ENCODE measurements at places on chromosomes 2 and 18. TPM values are rescaled to one million over a fixed set of nuclear protein-coding genes. Genes with fewer than 3 reads are reported as not detected.

DNA sequence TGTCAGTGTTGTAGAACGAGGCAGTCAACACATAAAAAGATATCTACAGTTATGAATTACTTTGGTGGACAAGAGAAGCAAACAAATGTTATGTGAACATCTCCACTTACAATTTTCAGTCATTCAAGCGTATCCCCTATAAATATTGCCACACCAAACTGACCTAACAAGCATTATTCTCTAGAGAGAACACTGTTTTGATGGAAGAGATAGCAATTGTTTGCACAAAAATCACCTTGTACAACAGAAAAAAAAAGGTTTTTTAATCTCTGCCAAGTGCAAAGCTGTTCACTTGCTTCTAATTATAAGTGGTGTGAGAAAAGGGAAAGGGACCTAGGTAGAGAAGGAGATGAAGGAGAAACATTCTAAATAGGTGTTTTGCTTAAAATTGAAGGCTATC is 33.8 kb downstream of the PID1 start:
- DNase-seq: no peak

DNA sequence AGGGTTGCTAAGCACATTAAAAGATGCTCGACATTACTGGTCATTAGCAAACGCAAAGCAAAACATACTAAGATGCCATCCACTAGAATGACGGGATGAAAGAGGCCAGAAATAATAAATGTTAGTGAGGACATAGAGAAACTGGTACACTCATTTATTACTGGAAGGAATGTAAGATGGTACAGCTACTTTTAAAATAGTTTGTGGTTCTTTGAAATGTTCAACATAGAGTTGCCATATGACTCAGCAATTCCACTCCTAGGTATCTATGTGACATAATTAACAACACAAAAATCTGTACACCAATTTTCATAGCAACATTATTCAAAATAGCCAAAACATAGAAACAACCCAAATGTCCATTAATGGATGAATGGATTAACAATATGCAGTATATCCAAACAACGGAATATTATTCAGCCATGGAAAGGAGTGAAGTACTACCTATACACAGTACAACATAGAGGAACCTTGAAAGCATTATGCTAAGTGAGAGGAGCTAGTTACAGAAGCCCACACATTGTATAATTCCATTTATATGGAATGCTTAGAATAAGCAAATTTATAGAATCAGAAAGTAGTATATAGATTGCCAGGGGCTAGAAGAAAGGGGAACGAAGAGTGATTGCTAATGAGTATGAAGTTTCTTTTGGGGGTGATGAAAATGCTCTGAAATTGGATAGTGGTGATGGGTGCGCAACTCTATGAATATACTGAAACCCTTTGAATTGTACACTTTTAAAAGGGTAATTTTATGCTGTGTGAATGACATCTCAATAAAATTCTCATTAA is 61.9 kb upstream of the IL1R1 start:
- no peak for DNase-seq

- no peak for DNase-seq
Measured at GRCh38 chr2:217398101-217398500, 538.2 kb upstream of the TNP1 start.

Gene SERPINB8
- 1.3 TPM for total RNA-seq

Gene CHRND
- not detected for total RNA-seq

- DNase-seq: no peak
Measured at GRCh38 chr2:159034713-159035112, 66.3 kb downstream of the TANC1 start.

DNA sequence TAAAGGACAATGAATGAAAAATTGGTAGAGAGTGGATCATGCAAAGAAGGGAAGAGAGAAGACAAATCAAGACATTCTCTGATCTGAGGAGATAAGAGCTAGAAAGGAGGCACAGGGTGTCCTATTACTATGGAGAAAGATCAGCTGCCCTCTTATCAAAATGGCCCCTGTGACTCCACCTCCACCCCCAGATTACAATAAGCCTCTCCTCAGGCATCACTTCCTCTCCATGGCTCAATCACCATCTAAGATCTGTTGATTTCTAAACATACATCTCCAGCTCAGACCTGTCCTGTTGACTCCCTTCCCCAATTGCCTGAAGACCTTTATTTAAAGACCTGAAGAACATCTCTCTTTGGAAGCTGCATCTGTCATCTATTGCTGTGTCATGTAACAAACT is 43.2 kb downstream of the SP100 start:
- DNase-seq: no peak

- DNase-seq: no peak
Measured at GRCh38 chr2:54605836-54606235, 117.6 kb upstream of the EML6 start.

Gene SLC4A5
- 2.2 TPM for total RNA-seq

GRCh38 chr2:181780047-181780651 is 99.8 kb upstream of the NEUROD1 start:
- DNase-seq: no peak

GRCh38 chr2:37671816-37672103 is 318 bp upstream of the CDC42EP3 start:
- DNase-seq: no peak

DNA sequence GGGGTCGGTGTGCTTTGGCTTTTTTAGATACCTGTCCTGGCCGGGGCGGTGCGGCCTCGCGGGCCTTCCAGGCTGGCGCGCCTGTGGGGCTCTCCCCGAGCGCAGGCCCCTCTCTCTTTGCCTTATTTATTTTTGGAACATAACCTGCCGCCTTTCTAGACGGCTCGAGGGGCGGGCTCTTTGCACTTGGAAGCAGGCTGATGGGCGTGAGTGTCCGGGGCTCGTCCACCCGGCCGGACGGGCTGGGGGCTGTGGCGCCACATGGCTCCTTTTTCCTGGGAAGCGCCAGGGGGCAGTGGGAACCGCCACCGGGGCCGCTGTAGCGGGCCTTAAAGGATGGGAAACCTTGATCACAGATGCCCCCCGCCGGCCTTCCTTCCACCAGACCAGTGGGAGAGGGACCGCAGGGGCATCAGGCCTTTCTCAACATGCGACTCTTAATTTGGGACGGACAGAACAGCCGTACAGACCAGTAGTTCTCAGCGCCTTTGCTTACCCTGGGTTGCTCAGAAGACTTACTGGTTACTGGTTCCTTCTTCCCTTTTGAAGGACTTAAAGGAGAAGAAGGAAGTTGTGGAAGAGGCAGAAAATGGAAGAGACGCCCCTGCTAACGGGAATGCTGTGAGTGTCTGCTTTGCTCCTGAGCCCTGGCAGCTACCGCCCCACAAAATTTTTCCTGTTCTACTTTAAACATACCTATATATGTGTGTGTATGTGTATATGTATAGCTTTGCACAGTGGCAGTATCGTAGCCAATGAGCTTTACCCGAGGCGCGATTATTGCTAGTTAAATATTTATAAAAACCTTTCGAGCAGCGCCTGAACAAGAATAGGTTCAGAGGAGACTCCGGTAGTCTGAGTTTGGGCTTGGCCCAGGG is 2.7 kb downstream of the PTMA start:
- DNase-seq: peak; percentile 61

DNA sequence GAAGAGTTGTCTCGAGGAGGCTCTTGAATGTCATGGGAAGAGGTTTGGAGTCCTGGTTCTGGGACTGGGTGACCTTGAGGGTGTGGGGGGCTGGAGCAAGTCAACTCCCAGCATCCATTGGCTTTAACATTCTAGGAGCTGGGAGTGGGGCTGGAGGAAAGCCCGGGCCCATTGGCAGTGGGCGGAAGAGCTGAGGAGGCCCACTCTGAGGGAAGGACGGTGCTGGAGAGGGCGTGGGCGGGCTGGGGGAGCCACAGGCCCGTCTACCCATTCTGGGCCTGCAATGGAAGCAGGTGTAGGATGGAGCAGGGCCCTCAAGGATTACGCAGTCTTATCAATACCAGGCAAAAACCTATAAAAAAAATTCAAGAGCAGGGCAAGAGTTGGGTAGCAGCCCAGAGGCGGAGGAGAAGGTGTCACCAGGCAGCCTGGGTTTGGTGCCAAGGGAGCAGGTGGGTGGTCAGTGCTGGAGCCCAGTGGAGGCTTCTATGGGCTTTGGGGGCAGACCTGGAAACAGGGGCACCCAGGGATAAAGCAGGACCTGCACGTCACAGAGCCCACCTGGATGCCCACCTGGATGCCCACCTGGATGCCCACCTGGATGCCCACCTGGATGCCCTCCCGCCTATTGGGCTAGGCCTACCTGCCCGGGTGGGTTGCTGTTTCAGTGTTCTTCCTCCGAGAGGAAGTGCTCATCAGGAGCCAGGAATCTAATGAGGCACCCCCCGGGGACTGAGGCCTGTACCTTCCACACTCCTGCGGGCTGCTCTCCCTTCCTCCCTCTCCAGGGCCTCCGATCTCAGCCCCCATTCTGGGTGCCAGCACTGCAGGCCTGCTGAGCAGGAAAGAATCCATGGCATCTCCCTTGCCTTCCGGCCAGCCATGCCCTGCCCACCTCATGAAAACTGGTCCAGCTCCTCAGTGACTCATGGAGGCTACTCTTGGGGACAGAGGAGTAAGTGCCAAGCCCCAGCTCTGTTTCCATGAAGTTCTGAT is 71.3 kb downstream of the CTIF start:
- DNase-seq: peak; percentile 42

DNA sequence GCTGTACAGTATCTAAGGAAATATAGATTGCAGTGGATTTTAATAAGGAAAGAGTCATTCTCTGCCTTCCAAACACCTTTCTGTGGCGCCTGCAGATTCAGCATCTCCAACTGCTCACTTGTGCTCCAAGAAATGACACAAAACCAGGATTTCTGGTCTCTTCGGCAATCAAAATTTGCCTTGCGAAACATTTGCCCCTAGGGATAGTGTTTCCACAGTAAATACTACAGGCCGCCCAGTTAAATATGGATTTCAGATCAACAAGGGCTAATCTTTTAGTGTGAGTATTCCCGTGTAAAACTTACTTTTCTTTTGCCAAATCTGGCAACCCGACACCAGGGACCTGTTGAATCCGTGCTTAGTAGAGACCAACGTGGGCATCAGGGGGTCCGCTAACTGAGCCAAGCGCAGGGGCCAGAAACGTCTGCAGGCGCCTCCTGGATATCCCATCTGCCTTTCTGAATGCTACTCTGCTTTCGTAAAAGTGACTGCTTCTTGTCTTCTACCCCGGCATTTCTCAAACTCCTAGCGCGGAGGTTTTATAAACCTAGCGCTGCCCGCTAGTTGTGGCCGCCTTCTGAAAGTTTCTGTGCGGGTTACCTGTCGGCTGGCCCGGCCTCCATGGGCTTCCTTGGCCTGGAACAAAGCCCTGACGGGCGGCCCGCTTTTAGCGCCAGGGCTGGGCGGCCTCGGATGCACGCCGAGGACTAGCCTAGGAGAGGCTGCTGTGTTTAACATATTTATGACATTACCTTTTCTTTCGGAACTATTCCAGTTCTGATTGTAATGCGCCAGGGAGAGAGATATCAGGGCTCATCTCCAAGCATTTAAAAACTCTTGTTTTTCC is 2.5 kb downstream of the CYP1B1 start:
- peak; percentile 57 for DNase-seq

Gene CRACDL
- 4.0 TPM for total RNA-seq

- DNase-seq: no peak
Measured at GRCh38 chr18:50830544-50830943, 10.7 kb upstream of the MRO start.

Gene TOGARAM2
- 43.9 TPM for total RNA-seq

- no peak for DNase-seq
Measured at GRCh38 chr2:32425719-32426141, 68.9 kb downstream of the BIRC6 start.

GRCh38 chr18:10403708-10404107 is 50.7 kb upstream of the APCDD1 start:
- DNase-seq: no peak

DNA sequence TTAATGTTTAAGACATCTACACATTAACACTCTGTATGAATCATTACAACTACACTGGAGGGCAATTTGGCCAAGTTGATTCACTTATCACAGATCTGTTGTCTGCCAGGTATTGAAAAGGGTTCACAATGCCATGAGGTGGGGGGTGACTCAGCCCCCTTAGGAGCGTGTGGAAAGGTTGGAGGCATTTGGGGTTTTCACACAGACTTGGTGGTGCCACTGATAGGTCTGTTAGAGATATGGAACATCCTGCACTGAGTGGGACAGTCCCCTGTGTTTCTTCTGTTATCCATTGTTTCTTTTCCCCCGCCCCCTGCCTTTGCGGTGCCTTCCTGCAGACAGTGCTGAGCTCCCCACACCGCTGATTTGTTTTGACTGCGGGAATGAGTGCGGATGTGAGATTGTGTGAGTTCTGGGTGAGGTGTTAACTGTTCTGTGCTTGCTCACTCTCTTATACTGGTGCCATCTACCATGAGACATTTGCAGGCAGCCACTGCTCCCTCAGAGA is 9.3 kb upstream of the TSN start:
- DNase-seq: no peak

DNA sequence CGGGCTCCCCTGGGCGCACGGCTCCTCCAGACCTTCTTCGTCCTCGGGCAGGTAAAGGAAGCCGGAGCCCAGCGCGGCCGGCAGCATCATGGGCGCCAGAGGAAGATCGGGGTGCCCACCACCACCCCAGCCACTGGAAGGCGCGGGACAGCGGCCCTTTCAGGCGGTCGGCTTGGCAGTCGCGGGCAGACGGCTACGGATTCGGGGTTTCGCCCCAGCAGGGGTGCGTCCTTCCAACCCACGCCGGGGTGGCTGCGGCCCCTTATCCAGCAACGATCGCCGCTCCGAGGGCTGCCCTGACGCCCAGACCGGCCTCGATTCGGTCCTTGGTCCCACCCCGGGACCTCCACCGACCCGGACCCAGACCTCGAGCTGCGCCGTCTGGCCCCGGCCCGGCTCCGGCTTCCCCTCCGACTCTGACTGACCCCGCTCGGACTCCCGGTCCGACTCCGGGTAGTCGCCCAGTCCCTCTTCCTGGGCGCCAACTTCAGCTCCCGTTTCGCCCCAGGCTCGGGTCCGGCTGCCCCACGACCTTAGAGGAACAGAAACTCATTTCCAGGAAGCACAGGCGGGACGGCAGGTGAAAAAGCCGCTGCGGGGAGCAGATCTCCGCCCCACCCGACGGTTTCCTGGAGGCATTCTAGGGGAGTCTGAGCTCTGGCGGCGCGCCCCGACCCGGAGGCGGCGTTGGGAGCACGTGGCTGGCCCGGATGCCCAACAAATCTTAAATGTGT is 30.2 kb upstream of the SSB start:
- DNase-seq: peak; percentile 46

DNA sequence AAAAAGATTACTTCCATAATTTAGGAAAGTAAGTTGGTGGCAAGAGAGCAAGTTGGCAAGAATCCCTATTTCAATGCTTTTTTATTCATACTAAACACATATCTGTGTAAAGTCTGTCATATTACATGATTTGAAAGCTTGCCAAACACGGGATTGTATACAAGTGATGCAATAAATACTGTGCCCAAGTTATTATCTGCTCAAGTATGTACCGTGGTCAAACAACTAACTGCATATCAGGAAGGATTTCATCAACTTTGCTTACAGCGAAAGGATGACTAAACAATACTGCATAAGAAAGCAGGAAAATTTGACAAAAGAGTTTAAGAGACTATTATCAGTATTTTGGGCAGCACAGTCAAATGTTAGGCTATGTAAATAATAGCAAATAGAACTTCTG is 69.6 kb upstream of the SCN1A start:
- no peak for DNase-seq

- no peak for DNase-seq
Measured at GRCh38 chr2:32626639-32627221, 1.1 kb upstream of the TTC27 start.

All from left ventricle myocardium superior (tissue), 1 donor.